Melanocyte of skin (primary cell): ENCODE measurements at places on chromosomes 7 and 10. TPM values are rescaled to one million over a fixed set of nuclear protein-coding genes. Genes with fewer than 3 reads are reported as not detected.

FAM131B gene
- total RNA-seq: not detected in 2 replicates

RBP3 gene
- total RNA-seq: not detected in 2 replicates

ACTL6B gene
- total RNA-seq: not detected in 2 replicates

NPY gene
- total RNA-seq: not detected in 2 replicates

SPRN gene
- total RNA-seq: under 0.01 TPM in 2 replicates

PNLIPRP2 gene
- total RNA-seq: not detected in 2 replicates

FAM221A gene
- 3.4 and 4.0 TPM in 2 replicates for total RNA-seq

WNT8B gene
- not detected in 2 replicates for total RNA-seq

RNF32 gene
- 0.36 and 0.69 TPM in 2 replicates for total RNA-seq

HOXA11 gene
- under 0.01 TPM in 1 of 2 replicates, not detected in the other for total RNA-seq

RET gene
- 0.33 and 0.46 TPM in 2 replicates for total RNA-seq

VSTM2A gene
- not detected in 2 replicates for total RNA-seq

OR2A1 gene
- 0.34 TPM in 1 of 2 replicates, not detected in the other for total RNA-seq

RBP4 gene
- not detected in 2 replicates for total RNA-seq

SFXN4 gene
- total RNA-seq: 24.3 and 27.8 TPM in 2 replicates

CBLL1 gene
- total RNA-seq: 29.3 and 39.3 TPM in 2 replicates

CFAP69 gene
- 1.00 and 3.2 TPM in 2 replicates for total RNA-seq

C10orf143 gene
- 0.33 and 1.4 TPM in 2 replicates for total RNA-seq

AKR1D1 gene
- not detected in 2 replicates for total RNA-seq

NODAL gene
- total RNA-seq: not detected in 2 replicates

PDIA4 gene
- 226 and 229 TPM in 2 replicates for total RNA-seq

XRCC2 gene
- 6.7 and 7.7 TPM in 2 replicates for total RNA-seq

RPEL1 gene
- total RNA-seq: under 0.01 TPM in 2 replicates

VGF gene
- total RNA-seq: 2.5 and 8.3 TPM in 2 replicates

PHYHIPL gene
- total RNA-seq: not detected in 2 replicates

CALN1 gene
- under 0.01 TPM in 1 of 2 replicates, not detected in the other for total RNA-seq

OR2A7 gene
- total RNA-seq: 0.33 and 0.46 TPM in 2 replicates

IL2RA gene
- not detected in 2 replicates for total RNA-seq

SMKR1 gene
- 0.33 and 1.4 TPM in 2 replicates for total RNA-seq

GRID1 gene
- total RNA-seq: under 0.01 TPM in 1 of 2 replicates, not detected in the other

LIPM gene
- total RNA-seq: not detected in 2 replicates

TMEM270 gene
- not detected in 2 replicates for total RNA-seq

GPR37 gene
- 2.3 and 3.1 TPM in 2 replicates for total RNA-seq

SH2D4B gene
- not detected in 2 replicates for total RNA-seq

AKR1B15 gene
- total RNA-seq: not detected in 2 replicates

NEUROD6 gene
- total RNA-seq: not detected in 2 replicates

IPMK gene
- 5.9 and 8.0 TPM in 2 replicates for total RNA-seq

COBL gene
- total RNA-seq: 7.3 and 16.2 TPM in 2 replicates

ANKRD61 gene
- total RNA-seq: not detected in 2 replicates

SYT15B gene
- total RNA-seq: not detected in 2 replicates

GPC2 gene
- total RNA-seq: 1.7 and 4.5 TPM in 2 replicates

ZNF487 gene
- total RNA-seq: 1.3 and 1.7 TPM in 2 replicates

CYP2C8 gene
- total RNA-seq: not detected in 2 replicates

DNAH11 gene
- total RNA-seq: under 0.01 TPM in 1 of 2 replicates, not detected in the other

MYL10 gene
- total RNA-seq: not detected in 2 replicates

MYO1G gene
- total RNA-seq: under 0.01 and 0.15 TPM in 2 replicates
